Activated CD4-positive, alpha-beta T cell treated with anti-CD3 and anti-CD28 coated beads for 1 hour (primary cell): ENCODE measurements at places on chromosomes 12 and 14.
A peak's percentile ranks its signal among the peaks of the same experiment; 100 is the strongest.

- no peak for DNase-seq
Measured at GRCh38 chr14:51180577-51180976, 59.5 kb upstream of the TMX1 start.

DNA sequence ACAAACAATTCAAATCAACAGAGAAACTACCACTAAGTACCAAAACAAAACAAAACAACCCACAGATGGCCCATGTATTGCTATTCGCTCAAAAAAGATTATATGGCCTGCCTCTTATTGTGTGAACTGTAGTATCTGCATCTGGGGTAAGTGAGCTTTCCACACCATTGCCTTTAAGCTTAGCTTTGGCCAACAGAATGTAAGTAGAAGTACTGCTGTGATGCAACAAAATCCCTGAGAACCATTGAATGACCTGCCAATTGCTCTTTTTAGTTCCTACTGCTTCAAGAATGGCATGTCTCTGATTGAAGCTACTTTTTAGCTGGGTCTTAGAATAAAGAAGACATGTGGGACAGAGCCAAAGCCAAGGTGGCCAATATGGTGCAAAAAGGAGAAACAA is 32.5 kb downstream of the PPFIA2 start:
- no peak for DNase-seq

- DNase-seq, result no peak
Measured at GRCh38 chr14:66000766-66001165, 485.4 kb upstream of the CCDC196 start.

GRCh38 chr12:10395390-10395998 is 5.7 kb upstream of the KLRK1 start:
- no peak for DNase-seq

DNA sequence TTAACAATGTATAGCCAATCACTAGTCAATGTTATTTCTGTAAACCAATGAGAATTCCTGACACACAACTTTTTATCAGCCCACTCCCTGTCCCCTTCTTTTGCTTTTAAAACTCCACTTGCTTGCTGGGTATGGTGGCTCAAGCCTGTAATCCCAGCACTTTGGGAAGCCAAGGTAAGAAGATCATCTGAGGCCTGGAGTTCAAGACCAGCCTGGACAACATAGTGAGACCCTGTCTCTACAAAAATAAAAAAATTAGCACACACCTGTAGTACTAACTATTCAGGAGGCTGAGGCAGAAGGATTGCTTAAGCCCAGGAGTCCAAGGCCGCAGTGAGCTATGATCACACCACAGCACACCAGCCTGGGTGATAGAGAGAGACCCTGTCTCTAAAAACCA is 87.8 kb downstream of the PAPLN start:
- no peak for DNase-seq

GRCh38 chr14:92414690-92415445 is 91.9 kb downstream of the SLC24A4 start:
- DNase-seq, result no peak

GRCh38 chr12:24416423-24417109 is 467.1 kb upstream of the SOX5 start:
- DNase-seq, result no peak

DNA sequence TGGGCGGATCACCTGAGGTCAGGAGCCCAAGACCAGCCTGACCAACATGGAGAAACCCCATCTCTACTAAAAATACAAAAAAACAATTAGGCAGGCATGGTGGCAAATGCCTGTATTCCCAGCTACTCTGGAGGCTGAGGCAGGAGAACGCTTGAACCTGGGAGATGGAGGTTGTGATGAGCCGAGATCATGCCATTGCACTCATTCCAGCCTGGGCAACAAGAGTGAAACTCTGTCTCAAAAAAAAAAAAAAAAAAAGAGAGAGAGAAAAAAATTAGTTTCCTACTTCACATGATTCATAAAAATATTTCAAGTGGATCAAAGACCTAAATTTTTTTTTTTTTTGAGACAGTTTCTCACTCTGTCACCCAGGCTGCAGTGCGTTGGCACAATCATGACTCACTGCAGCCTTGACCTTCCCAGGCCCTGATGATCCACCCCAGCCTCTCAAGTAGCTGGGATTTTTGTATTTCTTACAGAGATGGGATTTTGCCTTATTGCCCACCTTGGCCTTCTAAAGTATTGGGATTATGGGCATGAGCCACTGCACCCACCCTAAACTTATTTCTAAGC is 24.9 kb downstream of the FCF1 start:
- no peak for DNase-seq

- peak; percentile 71 for DNase-seq
Measured at GRCh38 chr12:49945394-49946080, 5.0 kb upstream of the AQP2 start.

GRCh38 chr14:68598621-68599447 is 194.0 kb downstream of the ZFP36L1 start:
- no peak for DNase-seq

GRCh38 chr12:22759769-22760674 is 135.1 kb downstream of the ETNK1 start:
- DNase-seq, result no peak

DNA sequence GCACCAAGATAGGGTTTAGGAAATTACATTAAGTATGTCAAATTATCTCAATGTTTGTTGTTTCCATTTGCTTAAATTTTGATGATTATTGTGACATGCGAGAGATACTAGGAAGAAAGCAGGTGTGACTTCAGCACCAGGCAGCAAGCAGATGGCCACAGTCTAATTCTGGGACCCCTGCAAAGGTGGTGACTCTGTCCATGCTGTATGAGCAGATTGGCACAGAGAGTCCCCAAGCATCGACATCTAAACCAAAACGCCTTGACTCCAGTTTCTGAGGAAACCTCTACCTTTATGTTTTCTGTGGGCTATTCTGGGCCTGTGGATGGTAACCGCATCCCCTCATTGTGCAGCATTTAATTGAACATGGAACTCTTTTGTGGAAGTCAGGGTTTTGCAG is 670.1 kb upstream of the TMEM132C start:
- no peak for DNase-seq

DNA sequence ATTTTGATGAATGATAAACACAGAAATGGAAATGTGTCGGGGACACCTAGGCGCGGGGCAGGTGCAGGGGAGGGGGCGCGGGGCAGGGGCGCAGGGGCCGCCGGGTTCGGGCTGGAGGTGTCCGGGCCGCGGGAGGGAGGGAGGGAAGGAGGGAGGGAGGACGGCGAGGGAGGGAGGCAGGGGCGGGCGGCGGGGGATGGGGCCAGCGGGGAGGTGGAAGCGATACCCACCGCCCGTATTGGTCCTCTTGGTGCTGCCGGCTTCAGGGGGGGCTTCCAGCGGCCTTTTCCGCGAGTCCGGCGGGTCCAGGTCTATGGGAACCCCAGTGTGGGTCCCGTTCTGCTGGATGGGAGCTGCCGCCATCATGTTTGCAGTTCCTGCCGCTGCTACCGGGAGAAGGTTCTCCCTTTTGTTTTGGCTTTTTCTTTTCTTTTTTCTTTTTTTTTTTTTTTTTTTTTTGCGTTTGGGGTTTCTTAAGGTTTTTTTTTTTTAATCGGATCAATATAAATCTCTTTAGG is 703 bp downstream of the NOVA1 start:
- no peak for DNase-seq

GRCh38 chr14:63282997-63283883 is 35.5 kb downstream of the GPHB5 start:
- DNase-seq, result no peak

GRCh38 chr14:105856676-105857219 is 330.4 kb downstream of the TMEM121 start:
- no peak for DNase-seq

DNA sequence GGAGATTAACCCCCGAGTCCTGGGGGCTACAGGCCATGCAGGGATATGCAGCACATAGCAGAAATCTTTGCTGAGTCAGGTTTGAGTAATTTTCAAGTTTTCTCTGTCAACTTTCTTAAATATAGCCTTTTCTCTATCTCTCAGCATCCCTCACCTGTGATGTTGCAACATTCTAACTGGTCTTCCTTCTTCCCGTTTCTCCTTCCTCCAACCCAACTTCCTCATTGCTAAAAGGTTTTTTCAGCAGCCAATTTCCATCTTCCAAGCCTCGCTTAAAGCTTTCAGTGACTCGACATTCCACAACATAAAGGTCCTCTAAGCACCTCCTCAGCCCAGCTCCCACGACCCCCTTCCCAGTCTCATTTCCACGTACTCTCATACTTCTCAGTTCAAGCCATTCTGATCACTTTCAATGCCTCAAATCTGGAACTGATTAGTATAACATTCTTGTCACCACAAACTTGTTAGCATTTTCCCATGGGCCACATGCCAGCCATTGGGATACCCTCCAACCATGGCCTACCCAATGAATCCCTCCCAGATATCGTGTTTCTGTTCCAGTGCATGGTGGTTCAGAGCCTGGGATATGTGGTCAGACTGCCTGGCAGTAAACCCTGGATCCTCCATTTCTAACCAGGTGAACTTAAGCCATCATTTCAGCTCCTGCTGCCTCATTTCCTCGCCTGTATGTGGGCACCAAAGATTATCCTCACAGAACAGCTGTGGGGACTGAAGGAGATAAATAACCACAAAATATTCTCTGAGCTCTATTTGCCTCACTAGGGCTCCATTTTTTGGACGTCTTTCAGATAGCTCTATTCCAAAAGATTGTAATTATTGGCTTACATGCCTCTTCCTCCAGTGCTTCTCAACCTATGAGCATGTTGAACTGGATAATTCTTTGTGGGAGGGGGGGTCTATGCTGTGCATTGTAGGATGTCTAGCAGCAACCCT is 65.8 kb downstream of the KCNK10 start:
- no peak for DNase-seq
